ENCODE measurements at places on chromosomes 11 and 22.

DNA sequence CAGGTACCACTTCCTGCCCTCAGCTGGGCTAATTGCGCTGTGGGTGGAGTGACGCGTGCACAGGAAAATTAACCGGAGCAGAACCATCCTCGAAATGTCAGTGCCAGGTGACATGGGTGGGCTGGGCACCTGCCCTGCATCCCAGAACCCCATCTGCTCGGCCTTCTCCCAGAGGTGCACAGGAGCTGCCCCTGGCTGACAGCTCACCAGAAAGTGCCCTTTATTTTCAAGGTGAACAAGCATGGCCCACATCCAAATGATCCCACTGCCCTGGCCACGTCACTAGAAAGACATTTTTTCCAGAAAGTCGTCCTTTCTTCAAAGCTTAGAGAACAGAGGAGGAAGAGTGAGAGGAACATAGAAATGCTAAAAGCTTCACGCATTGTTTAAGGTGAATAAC is 4.1 kb upstream of the ELFN2 start:
- no peak for DNase-seq

DNA sequence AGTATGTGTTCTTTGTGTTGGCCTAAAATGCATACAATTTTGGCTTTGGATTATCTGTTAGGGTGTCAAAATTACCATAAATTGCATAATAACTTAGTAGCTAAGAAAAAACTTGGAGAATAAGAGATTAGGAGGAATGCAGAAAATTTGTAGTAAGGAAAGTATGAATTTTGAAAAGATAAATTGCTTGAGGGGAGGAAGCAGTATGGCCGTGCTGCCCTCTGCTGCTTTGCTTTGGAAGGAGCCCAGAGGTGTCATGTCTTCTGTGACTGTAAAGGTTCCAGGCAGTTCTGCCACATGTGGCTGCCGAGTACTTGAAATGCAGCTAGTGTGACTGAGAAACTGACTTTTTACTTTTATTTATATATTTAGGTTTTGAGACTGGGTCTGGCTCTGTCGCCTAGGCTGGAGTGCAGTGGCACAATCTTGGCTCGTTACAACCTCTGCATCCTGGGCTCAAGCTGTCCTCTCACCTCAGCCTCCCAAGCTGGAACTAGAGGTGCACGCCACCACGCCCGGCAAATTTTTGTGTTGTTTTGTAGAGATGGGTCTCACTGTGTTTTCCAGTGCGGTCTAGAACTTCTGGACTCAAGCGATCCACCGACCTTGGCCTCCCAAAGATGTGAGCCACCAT is 1.8 kb downstream of the ADSL start:
- no peak for DNase-seq

DNA sequence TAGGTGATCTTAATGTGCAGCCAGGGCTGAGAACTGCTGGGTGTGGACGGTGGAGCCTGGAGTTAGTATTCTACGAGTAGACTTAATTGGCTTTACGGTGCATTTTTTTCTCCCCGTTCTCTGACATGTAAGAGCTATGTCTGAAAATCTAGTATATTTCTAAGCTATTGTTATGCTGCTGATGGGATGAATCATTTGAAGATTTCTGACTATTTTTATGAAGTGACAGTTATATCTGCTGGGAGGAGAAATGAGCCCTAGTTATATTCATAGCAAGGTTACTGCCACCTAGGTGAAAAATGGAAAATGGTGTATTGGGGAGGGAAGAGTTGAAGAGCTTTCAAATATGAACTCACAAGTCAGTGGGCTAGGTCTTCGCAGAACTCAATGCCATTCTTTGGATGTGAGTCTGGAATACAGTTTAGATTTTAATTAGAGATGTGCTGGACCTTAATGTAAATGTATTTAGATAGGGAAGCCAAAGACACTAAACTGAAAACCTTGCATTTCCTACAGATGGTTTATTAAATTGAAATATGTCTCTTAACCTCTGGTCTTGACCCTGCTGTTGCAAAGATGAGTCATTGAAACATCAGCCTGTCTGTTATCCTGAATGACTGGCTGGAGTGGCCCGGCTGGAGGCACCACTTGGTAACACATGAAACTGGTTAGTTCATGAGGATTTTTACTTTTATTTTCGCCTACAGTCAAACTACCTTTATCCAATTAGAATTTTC is 293.7 kb downstream of the DDX10 start:
- DNase-seq: no peak

GRCh38 chr11:92659793-92660192 is 309.7 kb upstream of the MTNR1B start:
- no peak for DNase-seq

- DNase-seq: no peak
These were observed 12.2 kb upstream of the MRPL17 start for GRCh38 chr11:6695377-6695776.

- DNase-seq: no peak
These were observed at the start of gene OMP for GRCh38 chr11:77102246-77103210. Gene OMP (plus strand): TSS chr11:77102840. CDS start chr11:77102840, 0 bp downstream.

DNA sequence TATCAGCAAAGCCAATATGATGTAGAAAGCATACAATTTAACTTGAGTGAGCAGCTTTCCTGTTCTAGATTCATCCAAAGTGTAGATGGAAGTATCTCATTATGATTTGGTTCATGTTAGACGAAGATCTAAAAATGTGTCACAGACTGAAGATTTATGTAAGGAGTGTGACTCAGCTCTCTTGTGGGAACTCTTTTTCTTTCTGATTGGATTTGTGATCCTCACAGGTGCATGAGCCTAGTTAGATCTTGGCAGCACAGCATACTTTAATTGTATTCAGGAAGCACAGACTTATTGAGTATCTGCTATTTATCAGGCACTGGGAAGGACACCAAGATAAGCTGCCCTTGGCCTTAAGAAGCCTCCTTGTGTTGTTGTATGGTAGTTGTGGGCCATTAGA is 147.1 kb downstream of the C11orf91 start:
- DNase-seq: no peak

DNA sequence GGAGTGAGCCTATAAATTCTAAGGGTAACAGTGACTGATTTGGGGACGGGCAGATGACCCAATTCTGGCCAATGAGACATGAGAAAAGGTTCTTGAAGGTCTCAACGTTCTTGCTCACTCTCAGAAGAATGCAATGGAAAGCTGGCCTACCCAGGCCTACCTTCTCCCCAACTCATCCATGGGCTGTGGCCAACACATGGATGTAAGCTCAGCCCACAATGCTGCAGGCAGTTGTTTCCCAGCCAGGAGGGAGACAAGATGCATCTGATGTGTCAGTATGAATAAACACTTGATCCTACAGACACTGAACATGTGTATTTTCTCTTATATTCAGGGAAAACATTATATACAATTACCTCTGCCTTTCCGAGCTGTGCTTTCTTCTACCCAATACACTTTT is 24.4 kb downstream of the PI4KA start:
- no peak for DNase-seq

- DNase-seq: no peak
These were observed 657.8 kb upstream of the B3GAT1 start for GRCh38 chr11:135069890-135070289.

- no peak for DNase-seq
These were observed 30.0 kb downstream of the PACSIN2 start for GRCh38 chr22:42984814-42985530.

GRCh38 chr11:59678118-59678812 is 9.4 kb upstream of the PATL1 start:
- DNase-seq: no peak

DNA sequence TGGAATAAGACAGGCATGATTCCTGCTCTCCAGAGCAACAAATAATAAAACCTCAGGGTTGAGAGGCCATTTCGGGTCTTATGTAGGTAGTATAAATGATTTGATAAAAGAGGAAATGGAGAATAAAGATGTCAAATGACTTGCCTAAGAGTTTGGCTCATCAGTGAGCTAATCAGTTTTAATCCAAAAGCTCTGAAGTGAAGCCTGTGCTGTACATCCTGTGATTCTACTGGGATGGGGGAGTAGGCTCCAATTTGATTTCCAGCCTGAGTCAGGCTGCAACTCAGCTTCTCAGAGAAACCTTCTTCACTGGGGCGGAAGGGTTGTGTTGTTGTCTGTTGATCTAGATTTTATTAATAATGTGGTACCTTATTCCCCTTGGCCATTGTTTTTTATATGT is 192.2 kb upstream of the SORL1-AS1 start:
- DNase-seq: no peak

- DNase-seq: peak; percentile 78
These were observed 11.4 kb downstream of the DAGLA start for GRCh38 chr11:61691380-61692156.

DNA sequence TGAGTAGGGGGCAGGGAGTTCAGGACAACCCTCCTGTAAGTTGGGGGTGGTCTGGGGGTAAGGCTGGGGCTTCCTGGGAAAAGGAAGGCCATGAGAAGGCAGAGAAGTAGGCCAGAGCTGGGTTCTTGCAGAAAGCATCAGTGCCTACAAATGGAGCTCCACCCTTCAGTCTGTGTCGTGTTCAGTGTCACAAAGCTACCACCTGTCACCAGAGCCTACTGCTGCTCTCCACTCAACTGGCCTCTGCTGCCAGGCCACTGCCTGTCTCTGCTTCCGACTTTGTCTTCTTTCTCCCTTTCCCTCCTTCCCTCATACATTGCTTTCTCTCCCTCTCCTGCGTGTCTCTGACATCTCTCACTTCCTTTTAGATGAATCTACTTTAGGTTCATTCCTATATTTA is 3.4 kb upstream of the WBP2NL start:
- no peak for DNase-seq

GRCh38 chr11:126480410-126481302 is 125.2 kb downstream of the ST3GAL4 start:
- DNase-seq: peak; percentile 90

DNA sequence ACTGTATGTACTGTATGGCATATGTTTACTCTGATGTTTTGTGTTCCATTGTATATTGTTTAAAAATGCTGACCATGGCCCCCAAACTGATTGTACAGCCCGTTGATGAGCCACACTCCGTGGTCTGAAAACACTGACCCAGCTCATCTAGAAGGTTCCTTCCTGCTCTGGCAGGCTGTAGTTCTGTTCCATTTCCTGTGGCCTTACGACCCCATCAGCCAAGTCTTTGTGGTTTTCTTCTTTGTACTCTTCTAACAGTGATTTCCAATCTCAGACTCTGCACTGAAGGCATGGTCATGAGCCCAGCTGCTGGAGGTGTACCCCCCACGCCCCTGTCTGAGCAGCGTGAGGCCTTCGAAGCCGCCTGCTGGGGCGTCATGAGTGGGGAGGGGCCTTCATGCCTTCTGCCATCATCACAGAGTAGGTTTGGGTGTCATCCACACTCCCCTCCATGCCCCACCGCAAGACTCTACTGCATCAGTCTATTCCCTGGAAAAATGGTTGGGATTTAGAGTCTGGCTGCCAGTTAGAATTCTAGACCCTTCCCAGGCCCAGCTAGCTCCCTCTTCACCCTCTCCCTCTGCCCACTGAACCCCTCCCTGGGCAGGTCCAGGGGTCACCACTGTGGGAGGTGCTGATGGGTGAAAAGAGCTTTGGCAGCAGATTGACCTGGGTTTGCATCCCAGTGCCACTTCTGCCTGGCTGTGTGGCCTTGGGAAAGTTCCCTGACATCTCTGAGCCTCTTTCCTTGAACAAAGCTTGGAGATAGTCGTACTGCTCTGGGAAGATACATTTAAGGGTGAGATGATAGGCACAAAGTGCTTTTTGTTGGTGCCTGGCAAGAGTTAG is 11.3 kb upstream of the C11orf96 start:
- DNase-seq: no peak

DNA sequence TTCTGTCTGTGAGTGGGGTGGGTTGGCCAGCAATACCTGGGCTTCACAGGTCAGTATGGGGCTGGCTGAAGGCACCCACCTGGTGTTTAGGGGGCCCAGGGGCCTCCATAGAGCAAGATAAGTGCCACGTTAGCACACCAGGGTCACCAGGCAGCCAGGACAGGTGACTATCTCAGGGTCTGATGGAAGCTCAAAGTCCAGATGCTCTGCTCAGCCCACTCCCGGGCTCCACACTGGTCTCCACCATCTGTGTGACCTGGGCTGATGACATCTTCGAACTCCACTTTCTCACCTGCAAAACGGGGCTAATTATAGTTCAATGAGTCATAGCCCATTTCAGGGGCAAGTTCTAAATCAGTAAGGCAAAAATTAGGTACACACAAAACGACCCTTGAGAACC is 39.4 kb upstream of the PRDM11 start:
- DNase-seq: no peak

GRCh38 chr11:129453293-129453721 is 77.7 kb downstream of the BARX2 start:
- peak; percentile 47 for DNase-seq

- no peak for DNase-seq
These were observed 16.9 kb downstream of the SAAL1 start for GRCh38 chr11:18088966-18089365.

DNA sequence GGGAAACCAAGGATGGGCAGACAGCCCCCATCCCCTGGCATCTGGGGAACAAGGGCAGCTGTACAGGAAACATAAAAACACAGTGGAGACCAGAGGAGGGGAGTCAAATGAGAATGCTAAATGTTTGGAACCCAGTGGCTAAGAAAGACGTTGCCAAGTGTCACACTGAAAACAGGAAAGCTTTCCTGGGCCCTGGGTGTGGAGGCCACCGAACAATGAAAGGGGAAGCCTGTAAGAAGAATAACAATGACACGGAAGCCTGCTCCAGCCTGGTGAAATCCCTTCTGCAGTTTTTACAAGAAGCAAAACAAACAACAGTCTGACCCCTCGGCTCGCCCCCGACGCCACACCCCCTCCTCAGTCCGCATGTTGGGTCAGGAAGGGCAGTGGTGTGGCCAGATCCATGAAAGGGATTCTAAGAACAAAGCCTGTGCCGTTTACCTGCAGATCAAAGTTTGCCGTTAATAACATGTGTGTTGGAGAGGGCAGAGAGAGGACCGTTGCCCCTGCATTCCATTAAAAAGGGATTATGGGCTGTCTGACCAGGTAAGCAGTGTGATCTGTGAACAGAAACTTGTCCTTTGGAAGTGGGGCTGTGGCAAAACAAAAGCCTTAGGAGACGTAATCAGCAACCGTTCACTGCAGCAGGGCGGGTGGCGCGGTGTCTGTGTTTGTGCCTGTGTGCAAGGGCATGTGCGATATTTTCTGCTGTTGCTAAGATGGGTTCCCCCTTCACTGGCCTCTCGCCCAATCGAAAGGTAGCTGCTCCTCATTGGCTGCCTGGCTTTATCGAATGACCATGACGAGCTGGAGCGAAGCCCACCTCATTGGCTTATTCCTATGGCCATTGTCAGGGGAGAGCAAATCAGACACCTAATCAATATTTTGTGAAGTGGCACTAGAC is 113.7 kb upstream of the BLID start:
- no peak for DNase-seq

GRCh38 chr11:134862587-134863195 is 450.6 kb upstream of the B3GAT1 start:
- DNase-seq: no peak

GRCh38 chr11:123426789-123427188 is 3.3 kb upstream of the GRAMD1B start:
- peak; percentile 82 for DNase-seq
